ENCODE measurements at places on chromosomes 5 and 9.

DNA sequence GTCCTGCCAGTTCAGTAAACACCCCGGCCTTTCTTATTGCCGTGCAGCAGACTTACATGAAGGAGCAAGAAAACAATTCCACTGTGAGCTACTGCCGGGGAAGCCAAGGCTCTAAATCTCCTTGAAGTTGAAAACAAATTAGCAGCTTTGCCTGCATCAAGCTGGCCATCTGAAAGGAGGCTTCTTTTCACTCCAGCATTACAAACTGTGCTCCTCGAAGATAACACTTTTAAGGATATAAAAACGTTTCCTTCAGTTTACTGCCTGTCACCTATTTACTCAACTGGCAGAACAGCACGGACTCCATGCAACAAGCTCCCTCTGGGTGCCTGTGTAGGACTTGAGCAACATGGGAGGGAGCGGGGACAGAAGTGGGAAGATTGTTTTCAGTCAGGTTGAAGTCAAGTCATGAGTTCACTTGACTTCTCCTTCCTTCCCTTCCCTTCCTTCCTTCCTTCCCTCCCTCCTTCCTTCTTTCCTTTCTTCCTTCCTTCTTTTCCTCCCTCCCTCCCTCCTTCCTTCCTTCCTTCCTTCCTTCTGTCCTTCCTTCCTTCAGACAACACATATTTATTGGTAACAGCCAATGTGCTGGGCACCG lies 67.4 kb downstream of the ZNF608 start:
- DNase-seq = no peak

- no peak for DNase-seq
Measured at GRCh38 chr9:133124907-133125275, 3.9 kb upstream of the RALGDS start.

GRCh38 chr9:124348831-124349230 lies 66.4 kb downstream of the PSMB7 start:
- no peak for DNase-seq

- DNase-seq = no peak
Measured at GRCh38 chr5:45642370-45642769, 53.8 kb downstream of the HCN1 start.

All from GM04503 (cell line).